Stimulated activated CD8-positive, alpha-beta memory T cell treated with anti-CD3 and anti-CD28 coated beads, Interleukin-15, amount 100 ng/mL, for 48 hours (primary cell): ENCODE measurements at places on chromosomes 11 and 22.

DNA sequence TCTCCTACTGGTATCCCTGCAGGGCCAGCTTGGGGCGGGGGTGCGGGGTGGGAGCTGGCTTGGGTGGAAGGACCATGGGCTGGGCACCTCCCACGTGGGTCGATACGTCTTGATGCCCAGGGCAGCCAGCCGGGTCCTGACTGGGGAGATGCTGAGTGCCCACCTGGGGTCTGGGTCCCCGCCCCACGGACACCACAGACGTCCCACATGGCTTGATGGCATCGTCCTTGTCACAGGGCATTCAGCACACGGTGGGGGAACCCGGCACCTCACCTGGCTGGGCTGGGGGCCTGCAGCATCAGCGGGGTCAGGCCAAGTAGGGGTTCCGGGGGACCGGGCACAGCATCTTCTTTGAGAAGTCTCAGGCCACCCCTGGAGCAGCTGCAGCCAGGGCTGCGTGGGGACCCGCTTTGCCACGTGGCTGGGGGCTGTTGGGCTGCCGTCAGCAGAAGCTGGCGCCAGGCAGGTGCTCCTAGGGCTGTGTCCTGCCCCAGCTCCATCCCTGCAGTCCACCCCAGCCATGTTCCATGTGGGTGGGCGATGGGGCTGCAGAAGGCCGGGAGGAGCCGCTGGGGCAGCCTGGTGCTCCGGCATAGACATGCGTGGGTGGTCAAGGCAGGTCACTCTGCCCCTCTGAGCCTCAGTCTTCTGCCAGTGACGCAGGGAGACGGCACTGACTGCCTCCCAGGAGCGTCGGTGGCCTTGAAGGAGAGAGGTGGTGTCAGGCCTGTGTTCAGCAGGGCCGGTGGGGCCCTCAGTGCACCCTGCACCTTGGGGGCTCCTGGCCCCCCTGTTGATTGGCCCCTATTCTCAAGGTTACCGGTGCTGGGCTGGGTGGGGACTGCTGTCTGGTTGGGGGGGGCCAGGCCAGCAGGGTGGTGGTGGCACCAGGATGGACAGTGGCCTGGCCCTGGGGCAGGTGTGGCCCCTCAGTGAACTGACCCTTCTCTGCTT, 8.4 kb downstream of the SELENOO start:
- no peak for DNase-seq

GRCh38 chr11:113979431-113979830, 4.5 kb downstream of the HTR3A start:
- DNase-seq = no peak

GRCh38 chr22:39559456-39560105, 11.0 kb upstream of the CACNA1I start:
- no peak for DNase-seq

DNA sequence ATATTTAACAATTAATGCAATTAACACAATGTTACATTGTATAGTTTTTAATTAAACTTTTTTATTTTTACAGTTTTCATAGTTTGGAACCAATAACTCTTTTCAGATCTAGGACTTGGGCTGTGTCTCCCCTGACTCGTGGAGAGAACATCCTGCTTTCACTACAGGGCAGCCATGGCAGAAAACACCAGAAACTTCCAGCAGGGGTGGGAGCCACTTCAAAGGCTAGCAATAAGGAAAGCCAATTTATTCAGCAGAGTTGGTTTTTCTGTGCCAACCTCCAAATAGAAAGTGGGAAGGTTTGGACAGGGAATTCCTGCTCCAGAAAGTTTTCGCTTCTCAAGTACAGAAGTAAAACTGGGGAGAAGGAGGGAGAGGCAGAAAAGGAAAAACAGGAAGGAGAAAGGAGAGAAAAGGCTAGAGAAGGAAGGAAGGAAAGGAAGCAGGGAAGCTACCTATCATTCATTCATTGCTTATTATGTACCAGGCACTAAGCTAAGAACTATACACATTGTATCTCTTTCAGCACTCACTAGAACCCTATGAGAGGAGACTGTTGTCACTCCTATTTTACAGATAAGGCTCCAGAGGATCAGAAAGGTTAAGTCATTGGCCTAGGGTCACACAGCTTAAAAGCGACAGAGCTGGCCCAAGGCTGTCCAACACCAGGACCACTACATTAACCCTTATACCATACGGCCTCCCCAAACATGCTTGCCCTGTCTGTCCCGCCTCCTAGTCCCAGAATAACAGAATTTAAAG, 54.8 kb upstream of the CREB3L1 start:
- no peak for DNase-seq

- no peak for DNase-seq
Observed at GRCh38 chr22:28424427-28425080, 255.1 kb downstream of the TTC28 start.

DNA sequence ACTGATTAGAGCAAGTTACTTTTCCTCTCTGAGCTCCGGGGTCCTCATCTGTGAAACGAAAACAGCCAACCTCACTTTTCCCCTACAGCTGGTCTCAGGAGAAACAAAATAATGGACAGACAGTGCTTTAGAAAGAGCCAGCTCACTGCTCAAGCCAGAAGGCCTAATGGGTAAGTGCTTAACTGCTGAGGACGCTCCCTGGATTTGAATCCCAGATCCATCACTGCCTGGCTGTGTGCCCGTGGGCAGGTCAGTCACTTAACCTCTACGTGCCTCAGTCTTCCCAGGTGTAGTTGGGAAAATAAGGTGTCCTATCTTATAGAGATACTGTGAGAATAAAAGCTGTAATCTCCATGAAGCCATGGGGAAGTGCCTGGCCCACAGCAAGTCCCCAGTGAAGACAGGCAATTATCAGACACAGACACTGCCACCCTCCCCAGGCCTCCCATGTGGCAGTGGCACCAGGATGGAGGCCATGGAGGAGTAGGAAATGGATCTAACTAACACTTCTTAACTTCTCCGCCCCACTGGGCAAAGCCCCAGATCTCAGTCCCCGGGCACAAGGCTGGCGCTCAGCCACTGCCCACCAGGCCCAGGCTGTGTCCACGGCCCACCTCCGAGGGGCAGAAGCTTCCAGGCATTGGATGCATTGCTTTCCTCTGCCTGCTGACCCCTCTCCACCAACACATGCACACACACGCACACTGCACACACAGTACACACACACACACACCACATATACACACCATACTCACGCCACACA, 9.2 kb downstream of the TP53I11 start:
- DNase-seq = no peak

- DNase-seq = no peak
Observed at GRCh38 chr11:63868399-63869064, 29.6 kb downstream of the MARK2 start.

DNA sequence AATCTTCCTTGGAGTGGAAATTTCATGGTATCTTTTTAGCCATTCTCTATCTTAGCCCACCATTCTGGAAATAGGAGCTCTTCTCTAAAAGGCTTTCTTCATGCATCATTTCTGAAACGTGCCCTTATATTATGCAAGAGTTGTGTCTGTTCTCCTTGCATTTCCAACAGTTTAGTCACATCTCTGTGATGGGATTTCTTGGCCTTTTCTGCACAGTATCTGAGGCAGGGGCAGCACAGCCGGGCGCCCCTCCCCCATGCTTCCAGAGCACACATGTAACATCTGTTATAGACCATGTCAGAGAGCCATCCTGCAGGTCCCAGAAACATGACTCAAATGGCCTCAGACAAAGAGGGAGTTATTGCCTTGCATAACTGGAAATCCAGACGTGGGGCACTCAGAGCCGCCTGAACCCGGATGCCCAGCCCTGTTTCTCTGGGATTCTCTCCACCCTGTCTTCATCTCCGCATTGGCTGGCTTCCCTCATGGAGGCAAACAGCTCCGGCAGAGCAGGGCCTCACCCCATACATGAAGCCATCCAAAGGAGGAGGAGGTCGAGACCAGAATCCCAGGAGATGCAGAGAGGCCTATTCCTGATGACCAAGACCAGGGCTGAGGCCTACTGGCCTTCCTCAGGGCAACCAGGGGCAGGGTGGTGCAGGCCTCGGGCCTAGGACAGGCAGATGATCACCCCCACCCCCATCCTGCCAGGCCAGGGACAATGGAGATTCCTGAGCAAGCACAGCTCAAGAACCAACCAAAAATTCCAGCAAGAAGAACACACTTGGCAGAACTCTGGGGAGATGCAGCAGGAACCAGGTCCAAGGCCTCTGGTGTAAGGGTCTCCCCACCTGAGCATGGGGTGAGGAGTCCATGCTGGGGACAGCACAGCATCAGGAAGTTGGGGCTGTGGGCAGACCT, 61.3 kb downstream of the IGLL5 start:
- no peak for DNase-seq

- DNase-seq = no peak
Observed at GRCh38 chr22:41048791-41049717, 43.3 kb upstream of the EP300 start.

DNA sequence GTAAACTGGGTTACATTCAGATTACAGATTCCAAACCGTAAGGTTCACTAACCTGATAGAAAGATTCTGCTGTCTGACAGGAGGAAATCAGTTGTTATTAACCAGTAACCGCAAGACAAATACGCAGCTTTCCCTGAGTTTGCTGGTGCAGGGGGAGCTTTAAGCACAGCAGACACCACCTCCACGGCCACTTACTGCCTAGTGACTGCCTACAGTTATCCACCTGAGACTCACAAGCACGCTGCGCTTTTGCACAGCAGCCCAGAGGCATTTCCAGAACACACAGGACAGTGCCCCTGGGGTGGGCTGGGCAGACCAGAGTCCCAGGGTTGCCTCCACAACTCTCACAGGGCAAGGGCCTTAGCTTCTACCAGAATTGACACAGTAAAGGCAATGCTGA, 90.9 kb downstream of the CTTN start:
- DNase-seq = no peak

GRCh38 chr11:14132312-14132711, 169.8 kb downstream of the SPON1 start:
- DNase-seq = no peak

DNA sequence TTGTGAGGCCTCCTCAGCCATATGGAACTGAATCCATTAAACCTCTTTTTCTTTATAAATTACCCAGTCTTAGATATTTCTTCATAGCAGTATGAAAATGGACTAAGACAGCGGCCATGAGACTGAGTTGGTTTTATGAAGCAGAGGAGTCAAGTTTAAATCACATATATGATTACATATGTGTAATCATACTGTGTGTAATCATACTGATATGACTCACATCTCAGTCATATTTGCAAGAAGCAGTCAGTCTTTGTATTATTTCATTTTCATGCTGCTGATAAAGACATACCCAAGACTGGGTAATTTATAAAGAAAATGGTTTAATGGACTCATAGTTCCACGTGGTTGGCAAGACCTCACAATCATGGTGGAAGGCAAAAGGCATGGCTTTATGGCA, 89.8 kb downstream of the SYT9 start:
- no peak for DNase-seq

DNA sequence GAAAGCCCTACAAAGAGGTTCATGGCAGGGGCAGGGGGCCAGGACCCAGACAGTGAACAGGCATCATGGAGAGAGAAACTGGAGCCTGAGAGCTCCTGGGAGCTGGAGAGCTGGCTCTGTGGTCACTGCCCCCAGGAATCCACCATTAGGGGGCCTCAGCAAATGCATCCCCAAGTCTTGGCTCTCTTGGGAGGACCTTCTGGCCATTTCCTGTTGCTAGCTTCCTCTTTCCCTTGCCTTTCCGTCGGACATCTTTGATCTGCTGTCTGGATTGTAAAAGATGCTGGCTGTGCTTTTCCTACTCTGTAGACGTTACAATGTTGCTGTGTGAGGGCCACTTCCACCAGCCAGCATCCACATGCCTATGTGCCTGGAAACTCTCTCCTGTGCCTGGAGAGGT, 7.1 kb upstream of the CRYBB2 start:
- no peak for DNase-seq

- DNase-seq = no peak
Observed at GRCh38 chr11:134940441-134941126, 528.5 kb upstream of the B3GAT1 start.

GRCh38 chr11:78406568-78407196, 10.9 kb downstream of the GAB2 start:
- no peak for DNase-seq

DNA sequence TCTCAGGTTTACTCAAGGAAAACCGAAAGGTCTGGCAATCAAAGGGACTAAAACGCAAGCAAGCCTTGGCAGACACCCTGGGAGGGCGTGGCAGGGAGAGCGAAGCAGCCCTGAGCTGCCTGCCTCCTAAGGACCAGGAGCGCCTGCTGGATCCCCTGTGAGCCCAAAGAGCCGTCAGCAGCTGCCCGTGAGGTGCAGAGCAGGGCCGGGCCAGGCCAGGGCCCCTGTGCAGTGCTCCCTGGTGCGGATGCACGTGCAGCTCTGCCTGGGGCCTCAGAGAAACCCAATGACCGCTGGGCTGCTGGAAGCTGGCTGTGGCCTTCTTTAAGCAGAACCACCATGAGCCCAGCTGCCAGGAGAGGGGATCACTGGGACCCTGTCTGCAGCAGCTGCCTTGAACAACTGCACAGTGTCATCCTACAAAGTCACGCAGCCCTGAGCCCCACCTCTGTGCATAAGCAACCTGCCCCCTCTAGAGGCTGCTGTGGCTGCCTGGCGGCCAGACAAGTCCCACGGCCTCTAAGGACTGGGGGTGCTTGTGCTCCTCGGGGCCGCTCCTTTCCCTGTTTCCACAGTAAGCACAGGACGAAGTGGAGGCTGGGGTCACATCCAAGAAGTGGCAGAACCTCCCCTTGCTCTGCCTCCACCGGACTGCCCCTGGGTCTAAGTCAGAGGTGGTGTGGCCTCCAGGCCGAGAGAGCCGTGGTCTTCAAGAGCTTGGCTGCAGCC, 29.1 kb upstream of the COMT start:
- no peak for DNase-seq

DNA sequence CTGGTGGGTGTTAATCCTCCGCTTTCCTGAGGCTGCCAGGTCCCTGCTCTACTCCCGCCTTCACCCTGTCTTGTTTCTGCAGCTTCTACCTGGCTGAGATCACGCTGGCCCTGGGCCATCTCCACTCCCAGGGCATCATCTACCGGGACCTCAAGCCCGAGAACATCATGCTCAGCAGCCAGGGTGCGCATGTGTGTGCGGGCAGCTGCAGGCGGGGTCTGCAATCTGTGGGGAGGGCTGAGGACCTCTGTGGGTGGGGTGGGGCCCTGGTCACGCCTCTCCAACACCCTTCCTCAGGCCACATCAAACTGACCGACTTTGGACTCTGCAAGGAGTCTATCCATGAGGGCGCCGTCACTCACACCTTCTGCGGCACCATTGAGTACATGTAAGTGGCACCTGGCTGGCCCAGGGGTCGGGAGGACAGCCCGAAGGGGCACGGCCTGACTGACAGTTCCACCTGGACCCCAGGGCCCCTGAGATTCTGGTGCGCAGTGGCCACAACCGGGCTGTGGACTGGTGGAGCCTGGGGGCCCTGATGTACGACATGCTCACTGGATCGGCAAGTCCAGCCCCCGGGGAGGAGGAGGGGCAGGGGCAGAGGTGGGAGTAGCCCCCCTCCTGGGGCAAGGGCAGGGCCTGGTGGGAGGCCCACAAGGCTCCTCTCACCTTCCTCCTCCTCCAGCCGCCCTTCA, 4.5 kb downstream of the RPS6KB2 start:
- DNase-seq = no peak

DNA sequence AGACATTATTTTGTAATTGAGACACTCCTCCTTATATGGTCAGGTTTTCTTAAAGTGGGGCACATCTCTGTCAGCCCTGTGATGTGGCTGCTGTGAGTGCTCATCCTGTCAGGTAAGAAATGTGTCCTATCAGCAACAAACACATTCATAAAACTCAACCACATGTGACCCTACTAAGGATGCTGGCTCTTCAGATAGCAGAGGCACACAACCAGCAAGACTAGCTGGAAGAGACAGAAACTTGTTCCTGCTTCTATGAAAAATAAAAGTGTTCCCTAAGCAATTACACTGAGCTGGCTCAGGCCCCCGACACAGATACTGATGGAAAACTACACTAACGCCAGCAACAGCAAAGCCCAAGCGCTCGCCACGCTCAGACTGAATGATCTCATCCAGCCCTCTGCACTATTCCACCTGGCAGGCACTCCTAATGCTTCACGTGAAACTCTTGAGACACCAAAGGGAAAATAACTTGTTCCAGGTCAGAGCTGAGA, 49.8 kb upstream of the CYP2D6 start:
- no peak for DNase-seq
